ENCODE measurements at places on chromosomes 7 and 10.

GRCh38 chr10:124975977-124976514 lies 34.1 kb downstream of the ZRANB1 start:
- no peak for DNase-seq

DNA sequence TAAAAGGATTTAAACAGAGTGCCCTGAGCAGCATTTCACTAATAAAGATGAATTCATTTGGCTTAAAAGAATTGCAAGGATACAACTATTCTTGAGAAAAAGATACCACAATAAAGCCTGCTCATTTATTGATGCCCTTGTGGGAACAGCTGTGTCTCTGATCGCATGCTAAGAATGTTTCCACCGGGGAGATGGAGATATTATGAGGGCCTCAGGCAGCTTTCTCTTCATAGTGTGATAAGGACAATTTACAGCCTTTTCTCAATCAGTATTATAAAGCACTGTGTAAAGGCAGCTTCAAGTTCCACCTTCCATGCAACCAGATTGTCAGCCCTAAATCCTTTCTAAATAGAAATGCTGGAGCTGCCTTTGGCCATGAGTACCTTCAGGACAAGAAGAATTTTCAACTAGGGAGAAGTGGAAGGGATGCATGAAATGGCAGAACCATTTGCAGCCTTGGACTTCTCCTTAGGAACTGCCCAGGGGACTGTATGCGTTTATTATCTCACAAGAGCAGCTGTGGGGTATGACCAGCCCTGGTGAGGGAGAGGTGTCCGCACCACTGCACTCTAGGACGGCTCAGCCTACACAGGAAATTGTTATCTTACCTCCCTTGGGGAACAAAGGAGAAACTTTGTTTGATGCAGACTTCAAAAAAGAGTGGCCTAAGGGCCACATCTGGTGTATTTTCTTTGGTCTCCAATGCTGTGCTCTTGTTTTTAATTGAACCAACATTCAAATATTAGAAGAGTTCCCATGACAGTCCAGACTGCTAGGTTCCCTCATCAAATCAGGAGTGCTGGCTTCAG lies 116.9 kb upstream of the PCGF5 start:
- no peak for DNase-seq

GRCh38 chr10:45453639-45454255 lies 79.7 kb downstream of the ALOX5 start:
- DNase-seq, result no peak

DNA sequence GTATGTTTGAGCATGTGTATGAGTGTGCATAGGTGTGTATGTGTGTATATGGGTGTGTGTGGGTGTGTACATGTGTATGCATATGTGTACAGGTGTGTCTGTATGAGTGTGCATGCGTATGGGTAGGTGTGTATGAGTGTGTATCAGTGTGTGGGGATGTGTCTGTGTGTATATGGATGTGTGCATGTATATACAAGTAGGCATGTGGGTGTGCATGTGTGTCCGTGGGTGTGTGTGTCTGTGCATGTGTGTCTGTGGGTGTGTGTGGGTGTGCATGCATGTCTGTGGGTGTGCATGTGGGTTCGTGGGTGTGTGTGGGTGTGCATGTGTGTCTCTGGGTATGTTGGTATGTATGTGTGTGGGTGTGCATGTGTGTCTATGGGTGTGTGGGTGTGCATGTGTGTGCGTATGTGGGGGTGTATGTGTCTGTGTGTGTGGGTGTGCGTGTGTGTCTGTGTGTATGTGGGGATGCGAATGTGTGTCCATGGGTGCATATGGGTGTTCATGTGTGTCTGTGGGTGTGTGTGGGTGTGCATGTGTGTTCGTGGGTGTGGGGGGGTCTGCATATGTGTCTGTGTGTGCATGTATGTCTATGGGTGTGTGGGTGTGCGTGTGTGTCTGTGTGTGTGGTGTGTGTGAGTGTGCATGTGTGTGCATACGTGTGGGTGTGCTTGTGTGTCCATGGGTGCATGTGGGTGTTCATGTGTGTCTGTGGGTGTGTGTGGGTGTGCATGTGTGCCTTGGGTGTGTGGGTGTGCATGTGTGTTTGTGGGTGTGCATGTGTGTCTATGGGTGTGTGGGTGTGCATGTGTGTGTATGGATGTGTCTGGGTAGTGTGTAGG lies 20.6 kb downstream of the EMX2 start:
- DNase-seq, result no peak

- DNase-seq, result no peak
These were observed 19.2 kb downstream of the ELFN1 start for GRCh38 chr7:1689311-1689710.

GRCh38 chr7:116769546-116769945 lies 92.8 kb upstream of the CAPZA2 start:
- DNase-seq, result no peak

DNA sequence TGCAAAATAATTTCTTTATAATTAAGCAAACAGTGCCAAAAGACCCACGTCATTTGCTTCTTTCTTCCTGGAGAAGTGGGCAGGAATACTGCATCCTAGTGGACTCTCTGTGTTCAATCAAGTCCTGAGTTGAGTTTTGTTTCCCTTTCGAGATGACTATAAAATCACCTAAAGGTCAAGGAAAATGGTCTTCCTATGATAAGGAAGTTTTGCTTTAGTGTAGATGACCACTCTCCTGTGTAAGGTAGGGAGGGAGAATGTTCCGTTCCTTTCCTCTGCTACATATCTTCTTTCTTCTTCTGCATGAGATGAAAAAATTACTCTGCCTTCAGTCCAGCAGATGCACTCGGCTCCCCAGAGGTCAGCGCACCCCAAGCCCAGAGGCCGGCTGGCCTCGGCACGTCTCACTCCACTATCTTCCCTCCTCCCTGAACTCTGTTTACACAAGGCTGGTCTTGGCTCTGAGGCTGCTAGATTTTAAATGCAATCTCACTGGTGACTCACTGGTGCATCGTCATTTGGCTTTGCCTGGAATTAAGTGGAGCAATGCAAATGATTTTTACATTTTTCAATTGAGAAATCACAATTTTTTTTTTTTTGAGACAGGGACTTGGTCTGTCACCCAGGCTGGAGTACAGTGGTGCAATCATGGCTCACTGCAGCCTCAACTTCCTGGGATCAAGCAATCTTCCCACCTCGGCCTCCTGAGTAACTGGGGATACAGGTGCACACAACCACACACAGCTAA lies 18.6 kb upstream of the VDAC2 start:
- DNase-seq, result no peak

GRCh38 chr7:25481891-25482290 lies 253.6 kb upstream of the NPVF start:
- DNase-seq, result no peak

DNA sequence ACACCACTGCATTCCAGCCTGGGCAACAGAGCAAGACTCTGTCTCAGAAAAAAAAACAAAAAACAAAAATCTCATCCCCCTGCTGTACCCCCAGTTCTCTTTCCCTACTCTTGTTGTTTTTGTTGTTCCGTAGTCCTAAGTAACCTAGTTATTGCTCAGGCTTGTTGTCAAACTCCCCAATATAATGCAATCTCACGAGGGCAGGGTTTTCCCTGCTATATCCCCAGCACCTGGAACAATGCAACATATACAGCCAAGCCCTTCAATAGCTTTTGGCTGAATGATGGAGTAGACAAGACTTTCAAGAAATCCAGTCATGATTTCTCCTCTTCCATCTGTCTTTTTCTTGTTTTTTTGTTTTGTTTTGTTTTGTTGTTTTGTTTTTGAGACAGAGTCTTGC lies 10.2 kb downstream of the ACSL5 start:
- no peak for DNase-seq

- DNase-seq, result no peak
These were observed 10.8 kb upstream of the PYROXD2 start for GRCh38 chr10:98425511-98426352.

DNA sequence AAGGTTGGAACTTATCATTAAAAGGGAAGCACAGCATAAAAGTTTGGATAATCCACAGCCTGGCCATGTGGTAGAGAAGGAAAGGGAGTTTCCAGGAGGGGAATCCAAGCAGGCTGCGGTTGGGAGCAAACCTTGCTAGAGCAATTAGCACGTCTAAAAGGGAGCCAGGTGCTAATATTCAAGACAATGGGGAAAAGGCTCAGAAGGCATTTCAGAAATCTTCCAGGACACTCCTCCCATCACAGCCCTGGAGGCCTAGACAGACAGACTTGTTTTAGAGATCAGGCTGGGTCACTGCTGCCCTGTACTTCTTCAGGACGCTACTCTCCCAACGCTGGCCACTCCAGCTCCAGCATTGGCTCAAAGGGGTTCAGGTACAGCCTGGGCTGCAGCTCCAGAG lies 96.2 kb upstream of the KAT6B start:
- no peak for DNase-seq

DNA sequence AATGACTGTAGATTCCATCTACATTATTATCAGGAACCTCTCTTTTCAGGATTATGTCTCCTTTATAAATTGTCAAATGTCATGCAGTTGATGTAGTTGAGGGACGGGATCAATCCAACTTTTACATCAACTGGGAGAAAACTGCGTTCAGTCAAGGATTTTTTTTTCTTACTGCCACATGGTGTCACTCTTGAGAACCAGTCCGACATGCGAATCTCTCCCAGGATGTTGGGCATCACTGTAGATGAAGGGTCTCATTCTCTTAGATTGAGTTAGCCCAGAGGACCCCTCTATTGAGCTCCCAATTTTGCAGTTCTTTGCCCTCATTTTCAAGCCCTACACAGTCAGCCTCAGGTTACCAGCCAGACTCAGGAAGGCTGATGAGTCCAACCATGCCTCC lies 120.3 kb upstream of the PTPRZ1 start:
- no peak for DNase-seq

- DNase-seq, result no peak
These were observed 5.1 kb downstream of the SYNPO2L start for GRCh38 chr10:73650537-73651331.

DNA sequence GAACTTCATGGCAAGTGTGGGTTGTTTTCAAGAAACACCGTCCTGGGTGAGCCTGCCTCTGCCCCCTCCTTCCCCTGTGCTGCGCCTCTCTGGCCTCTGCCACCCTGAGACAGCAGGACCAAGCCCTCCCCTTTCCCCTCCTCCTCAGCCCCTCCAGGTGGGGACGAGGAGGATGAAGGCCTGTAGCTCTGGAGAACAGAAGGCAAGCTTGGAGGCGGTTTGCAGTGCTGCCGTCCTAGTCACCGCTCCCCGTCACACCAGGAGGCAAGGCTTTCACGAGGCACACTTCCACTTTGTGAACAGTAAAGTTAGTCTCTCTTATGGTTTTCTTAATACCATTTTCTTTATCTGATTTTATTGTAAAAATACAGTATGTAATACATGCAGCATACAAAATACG lies 8.8 kb upstream of the VIPR2 start:
- DNase-seq, result no peak

- no peak for DNase-seq
These were observed 2.6 kb downstream of the LUC7L2 start for GRCh38 chr7:139362302-139362701.

DNA sequence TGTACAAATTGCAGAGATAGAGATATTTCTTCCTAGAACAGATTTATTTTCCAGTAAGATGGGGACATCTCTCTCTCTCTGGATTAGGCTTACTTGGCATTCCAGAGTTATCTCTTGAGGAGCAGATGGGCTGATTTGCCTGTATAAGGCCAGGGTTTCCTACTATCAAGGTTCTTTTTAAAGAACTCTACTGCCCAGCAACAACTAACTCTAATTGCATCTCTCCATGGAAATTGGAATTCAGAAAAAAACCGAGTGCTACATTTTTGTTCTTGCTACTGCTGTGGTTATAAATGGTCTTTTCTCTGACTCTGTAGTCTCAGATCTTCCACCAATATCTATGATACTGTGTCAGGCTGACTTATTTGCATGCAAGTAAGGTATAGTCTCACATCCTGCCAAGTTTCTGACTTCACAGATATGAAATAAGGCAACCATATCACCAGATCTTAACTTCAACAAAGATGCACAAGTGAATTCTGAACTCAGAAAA lies 161.1 kb downstream of the CRPPA start:
- DNase-seq, result no peak

- DNase-seq, result no peak
These were observed 8.6 kb upstream of the BET1 start for GRCh38 chr7:94012746-94013145.

DNA sequence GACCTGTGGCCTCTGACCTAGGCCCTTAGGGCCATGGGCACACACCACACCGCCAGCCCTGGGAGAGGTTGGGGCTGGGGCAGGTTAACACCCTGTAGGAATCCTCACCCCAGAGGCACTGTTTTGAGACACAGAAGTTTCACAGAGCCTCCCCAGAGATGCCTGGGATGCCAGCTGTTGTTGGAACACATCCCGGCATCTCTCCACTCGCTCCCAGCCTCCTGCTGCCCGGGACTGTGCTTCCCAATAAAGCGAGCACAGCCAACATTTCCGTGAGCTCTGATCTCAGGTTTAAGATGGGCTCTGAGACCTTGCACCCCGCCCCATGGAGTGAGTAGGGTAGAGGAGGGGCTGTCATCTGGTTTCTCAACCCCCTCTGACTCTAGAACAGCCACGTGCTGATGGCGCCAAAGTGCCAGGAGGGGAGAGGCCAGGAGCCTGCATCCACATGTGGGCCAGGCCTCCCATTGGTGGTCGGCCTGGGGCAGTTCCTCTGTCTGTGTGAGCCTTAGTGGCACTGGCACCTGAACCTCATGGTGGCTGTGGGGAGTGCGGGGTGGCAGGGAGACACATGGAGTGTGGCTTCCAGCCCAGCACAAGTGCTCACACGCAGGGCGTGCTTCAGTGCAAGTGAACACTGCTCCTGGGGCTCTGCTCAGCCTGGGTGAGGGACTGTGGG lies 54.7 kb downstream of the RASGEF1A start:
- DNase-seq, result no peak

DNA sequence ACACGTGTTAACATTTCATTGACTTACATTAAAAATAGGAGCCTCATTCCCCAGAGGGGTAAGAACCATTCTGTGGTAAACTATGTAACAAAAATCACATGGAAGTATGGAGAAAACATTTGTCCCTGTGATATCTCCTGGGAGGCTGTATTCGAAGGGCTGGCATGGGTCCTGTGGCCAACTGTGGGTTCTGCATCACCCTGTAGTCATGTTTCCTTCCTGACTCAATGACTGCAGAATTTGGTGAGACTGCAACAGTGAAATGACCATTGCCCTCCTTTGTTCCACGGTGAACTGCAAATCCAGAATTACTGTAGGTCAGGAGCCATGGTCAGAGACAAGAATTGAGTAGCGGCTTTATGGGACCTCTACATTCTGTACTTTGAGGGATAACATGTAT lies 3.6 kb upstream of the ZEB1 start:
- DNase-seq, result no peak

DNA sequence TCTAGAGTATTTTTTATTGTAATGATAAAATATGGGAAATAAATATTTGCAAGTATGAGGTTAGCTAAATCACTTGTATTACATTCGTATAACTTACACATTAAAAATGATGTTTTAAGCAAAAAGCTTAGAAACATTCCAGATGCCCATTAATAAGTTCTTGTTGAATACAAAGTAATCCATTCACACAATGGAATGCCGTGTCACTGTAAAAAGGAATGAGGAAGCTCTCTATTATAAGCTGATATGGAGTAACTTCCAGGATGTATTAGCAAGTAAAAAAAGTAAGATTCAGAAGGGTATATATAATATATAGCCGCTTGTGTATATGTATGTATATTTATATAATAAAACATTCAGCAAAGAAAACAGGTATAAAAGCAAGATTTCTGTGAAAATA lies 412.8 kb upstream of the MTPN start:
- no peak for DNase-seq

GRCh38 chr7:87330316-87330715 lies 15.1 kb upstream of the CROT start:
- no peak for DNase-seq
